ENCODE measurements at places on chromosomes 2 and 18. TPM values are rescaled to one million over a fixed set of nuclear protein-coding genes. Genes with fewer than 3 reads are reported as not detected.

GRCh38 chr2:14778015-14778414, 145.5 kb downstream of the LRATD1 start:
- DNase-seq = no peak

DNA sequence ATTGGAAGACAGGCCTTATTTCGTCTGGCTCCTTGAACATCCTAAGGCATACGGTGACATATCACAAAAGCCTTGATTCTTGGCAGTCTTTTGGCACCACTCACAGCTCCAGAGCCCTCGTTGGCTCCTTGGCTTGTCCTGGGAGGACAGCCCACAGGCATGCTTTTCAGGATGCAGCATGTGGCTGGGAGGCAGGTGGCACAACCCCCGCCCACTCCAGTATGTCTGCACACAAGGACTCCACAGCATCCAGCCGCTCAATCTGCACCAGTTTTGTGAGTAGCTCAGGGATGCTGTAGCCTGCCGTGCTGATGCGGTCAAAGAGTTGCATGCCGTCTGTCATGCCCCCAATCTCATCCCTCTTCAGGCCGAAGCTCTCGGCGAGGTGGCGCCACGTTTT, 92.3 kb downstream of the EDAR start:
- DNase-seq = no peak

Gene LTBP1
- total RNA-seq = 53.3 TPM

GRCh38 chr2:183031911-183032794, 6.1 kb downstream of the NCKAP1 start:
- no peak for DNase-seq

GRCh38 chr2:151230627-151231140, 31.0 kb downstream of the RBM43 start:
- no peak for DNase-seq

- no peak for DNase-seq
Observed at GRCh38 chr18:28039078-28039477, 137.9 kb downstream of the CDH2 start.

Gene DOCK10
- 1.7 TPM for total RNA-seq

GRCh38 chr18:62784966-62785413, 69.6 kb downstream of the PHLPP1 start:
- DNase-seq = no peak

GRCh38 chr18:37270038-37270665, 295.4 kb downstream of the CELF4 start:
- DNase-seq = no peak

DNA sequence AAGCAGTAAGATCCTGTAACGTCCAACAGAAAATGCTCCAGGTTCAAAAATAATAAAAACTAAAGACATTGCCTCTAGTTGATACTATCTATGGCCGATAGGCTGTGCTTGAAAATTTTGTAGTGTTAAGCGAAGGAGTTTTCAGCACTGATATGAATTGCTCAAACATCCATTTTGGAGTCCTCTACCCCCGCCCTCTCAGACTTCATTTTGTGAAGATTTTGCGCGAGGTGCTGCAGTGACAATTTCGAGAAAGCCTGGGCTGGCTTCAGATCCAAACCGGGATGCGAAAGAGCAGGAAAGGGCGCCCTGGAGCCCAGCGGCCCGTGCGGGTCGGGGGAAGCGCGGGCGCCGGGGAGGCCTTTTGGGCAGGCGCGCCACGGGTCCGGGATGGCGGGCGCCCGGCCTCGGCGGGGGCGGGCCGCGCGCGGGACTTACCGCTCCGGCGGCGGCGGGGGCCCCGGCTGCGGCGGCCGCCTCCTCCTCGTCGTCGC, 1.8 kb downstream of the SP3 start:
- no peak for DNase-seq

Gene CEBPZOS
- total RNA-seq = not detected

Gene TMEM185B
- 27.2 TPM for total RNA-seq

Measured in type B pancreatic cell (in vitro differentiated cells).